ENCODE measurements at places on chromosomes 2 and 18.

- DNase-seq: no peak
Measured at GRCh38 chr2:240519396-240520129, 38.2 kb downstream of the ANKMY1 start.

DNA sequence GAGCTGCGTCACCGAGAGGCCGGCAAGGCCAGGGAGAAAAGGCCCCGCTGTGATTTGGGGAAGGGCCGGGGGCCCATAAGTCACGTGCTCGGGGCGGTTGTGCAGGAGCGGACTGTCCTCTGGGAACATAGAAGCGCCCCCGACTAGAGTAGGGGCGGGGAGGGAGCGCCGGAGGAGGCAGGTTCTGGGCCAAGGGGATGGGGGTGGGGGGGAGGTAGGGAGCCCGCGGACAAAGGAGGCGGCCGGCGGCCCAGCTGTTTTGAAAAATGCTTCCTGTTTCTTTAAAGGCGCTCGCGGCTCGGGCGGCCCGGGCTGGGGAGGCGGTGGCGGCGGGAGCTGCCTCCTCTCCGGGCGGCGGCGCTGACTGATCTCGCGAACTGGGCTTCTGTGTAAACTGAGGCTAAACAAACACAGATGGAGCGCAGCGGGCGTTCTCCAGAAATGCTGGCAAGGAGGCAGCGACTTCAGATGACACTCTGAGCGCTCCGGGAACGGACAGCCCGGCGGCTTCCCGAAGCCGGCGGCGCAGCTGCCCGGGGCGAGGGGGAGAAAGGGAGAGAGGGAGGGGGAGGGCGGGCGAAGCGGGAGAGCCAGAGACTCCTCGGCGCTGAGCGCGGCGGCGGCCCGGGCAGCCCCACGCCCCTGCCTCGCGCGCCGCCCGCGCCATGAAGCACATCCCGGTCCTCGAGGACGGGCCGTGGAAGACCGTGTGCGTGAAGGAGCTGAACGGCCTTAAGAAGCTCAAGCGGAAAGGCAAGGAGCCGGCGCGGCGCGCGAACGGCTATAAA is at the start of gene ATOH8:
TSS of gene ATOH8 (plus strand) at position 467 of the 788 bp plus-strand sequence. CDS start at position 666, 199 bp downstream.
- no peak for DNase-seq

DNA sequence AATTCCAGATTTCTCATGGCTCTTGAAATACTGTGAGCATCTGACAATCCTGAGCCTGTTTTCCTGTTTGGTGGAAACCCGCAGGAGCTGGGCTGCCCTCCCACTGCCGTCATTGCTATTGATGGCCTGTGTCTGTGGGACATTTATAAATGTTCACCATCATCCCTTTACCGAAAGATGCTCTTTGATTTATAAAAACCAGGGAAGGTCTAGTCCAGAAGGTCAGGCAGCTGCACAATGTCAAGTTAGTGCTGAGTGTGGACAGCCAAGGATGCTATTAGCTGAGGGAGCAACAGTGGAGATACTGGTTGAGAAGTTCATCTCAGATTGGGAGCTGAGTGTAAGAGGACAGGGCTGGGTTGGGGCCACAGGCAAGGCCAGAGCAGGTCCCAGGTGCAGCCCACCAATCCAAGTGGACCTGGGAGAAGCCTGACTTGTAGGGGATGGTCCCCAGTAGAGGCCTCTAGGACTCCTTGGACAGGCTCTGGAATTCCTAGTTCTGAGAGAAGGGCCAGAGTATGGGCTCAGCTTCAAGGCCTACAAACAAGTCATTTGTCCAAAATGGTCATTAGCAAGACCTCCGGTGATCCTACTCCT is 55.1 kb downstream of the COPS8 start:
- no peak for DNase-seq

GRCh38 chr2:142843731-142844130 is 33.7 kb upstream of the KYNU start:
- DNase-seq: no peak

DNA sequence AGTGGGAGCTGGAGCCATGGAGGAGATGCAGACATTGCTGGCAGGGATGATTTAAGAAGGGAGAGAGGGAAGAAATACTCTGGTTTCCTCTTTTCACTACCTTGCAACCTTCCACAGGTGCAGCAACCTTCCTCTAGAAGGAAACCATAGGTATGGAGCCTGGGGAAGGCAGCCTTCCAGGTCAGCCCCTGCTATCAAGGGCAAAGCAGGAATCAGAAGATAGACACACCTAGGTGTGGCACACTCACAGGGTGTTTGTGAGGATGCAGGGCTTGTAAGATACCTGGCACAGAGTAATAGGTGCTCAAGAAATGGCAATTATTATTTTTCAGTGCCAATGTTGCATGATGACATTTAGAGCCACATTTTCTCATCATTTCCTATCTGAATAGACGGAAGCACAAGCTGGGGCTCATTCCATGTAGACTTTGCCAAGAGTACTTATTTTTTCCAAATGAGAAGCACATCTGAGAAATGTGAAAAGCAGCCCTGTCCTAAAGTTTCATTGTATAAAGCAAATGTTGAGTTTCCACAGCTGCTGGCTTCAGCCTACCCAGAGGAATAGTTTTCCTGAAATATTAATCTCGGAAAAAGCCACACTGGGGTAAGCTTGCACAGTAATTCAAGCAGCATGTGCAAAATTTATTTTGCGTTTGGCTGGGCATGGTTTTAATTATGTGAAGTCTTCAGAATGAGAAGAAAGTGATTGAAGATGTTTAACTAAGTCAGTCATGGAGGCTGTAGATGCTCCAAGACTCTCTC is 20.6 kb downstream of the EVA1A start:
- DNase-seq: peak; percentile 57

DNA sequence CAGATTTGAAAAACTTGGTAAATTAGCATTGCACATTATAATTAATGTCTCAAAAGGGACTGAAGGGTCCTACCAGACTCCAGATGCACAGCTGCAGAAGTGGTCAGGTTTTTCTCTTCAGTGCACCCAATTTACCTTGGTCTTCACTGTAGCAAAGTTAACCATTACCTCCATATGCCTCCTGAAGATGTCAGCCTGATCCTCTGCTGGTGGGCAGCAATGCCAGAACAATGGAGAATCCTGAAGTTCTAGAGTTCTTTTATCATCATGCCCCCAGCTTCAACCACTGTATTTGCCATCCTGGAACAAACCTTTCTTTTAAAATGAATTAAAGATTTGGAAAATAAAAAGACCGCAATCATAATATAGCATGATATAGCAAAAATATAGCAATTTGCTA is 1774.8 kb upstream of the CELF4 start:
- DNase-seq: no peak

- DNase-seq: no peak
Measured at GRCh38 chr2:233513953-233514655, 52.5 kb downstream of the USP40 start.

DNA sequence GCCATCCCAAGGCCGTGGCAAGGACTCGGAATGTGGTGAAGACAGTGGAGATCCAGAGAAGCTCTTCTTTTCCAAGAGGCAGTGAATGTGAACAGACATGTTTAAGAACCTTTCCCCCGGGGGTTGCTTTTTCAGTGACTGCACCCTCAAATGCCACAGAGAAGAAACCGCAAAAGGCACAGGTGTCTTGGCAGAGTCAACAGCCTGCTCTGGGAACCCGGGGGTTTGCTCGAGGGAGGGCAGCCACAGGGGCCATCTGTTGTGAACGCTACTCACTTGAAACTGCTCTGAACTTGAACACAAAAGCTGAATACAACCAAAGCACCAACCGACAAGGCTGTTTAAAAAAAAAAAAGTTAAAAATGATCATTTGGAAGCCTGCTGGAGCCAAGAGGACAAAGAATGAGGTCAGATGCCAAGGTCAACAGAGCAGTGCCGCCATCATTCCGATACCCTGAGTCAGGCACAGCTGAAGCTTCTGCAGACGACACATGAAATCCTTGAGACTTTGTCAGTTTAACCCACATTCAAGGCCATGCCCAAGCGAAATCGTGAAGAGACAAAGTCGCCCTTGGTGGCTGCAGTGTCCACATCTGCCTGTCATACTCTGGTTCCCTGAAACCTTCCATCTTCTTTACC is 47.4 kb downstream of the PSMG2 start:
- DNase-seq: no peak

DNA sequence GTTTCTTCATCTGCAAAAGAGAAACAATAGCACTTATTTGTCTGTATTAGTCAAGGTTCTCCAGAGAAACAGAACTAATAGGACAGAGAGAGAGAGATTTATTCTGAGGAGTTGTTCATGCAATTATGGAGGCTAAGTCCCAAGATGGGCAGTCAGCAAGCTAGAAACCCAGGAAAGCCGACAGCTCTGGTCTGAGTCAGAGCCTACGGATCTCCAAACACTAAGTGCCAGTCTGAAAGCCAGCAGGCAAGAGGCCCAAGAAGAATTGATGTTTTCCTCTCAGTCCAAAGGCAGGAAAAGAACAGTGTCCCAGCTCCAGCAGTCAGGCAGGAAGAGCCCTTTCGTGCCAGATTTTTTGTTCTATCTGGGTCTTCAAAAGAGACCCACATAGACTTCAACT is 36.5 kb upstream of the SLC66A3 start:
- no peak for DNase-seq

DNA sequence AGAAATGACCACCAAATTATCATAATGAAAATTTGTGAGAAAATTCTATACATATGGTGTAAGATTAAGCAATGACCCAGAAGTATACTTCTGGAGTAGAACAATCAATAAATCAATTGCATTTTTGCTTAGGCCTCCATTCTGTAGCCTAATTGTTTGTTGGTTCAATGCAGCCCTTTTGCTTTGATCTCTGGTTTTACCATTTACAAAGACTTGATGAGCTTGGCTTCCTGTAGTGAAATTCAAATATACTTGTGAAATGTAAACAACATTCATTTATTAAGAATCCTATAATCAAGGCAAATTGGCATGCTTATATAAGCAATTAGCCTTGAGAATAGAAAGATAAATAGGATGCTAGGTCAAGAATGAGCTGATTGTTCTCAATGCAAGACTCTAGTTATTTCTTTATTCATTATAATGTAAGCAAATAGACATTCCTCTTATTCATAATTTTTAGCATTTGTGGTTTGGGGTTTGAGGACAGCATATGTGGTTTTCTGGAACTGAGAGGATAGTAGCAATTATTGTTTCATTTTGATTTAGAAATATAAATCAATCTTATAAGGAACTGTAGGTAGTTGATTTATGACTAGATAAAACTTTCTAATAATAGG is 9.7 kb downstream of the FMNL2 start:
- no peak for DNase-seq

DNA sequence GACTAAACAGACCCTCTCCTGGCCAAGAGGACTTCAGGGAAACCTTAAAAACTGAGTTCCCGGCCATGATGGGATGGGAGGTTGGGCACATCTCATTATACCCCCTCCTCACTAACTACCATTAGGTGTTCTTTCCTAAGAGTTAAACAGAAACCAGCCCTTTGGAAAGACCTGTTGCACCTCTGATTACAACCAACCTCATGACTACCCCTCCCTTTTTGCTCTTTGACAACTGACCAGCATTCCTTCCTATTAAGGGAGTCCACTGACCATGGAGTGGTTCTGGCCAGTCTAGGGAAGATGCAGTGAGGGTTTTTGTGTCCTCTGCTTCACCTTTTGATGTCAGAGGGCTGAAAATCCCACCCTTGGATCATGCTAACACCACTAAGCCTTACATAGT is 44.5 kb upstream of the FRZB start:
- no peak for DNase-seq

DNA sequence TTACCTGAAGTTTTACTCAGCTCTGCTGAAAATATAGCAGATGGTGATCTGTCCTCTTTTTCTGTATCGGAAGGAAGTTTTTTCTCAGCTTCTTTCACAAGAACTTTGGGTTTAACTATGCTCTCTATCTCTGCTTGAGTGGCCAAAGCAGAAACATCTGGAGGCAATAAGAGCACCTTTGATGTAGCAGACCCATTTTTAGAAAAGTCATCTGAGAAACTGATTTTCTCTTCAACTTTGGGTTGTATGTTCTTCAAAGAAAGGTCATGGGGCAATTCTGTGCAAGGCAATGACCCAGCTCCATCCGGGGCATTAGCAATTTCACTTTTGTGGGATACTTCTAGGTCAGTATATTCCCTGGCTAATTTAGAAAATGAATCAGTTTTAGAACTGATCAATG is 25.2 kb downstream of the RTN4 start:
- DNase-seq: no peak

GRCh38 chr2:237503201-237503600 is 16.1 kb downstream of the MLPH start:
- DNase-seq: no peak

- no peak for DNase-seq
Measured at GRCh38 chr2:27754138-27754588, 17.4 kb upstream of the MRPL33 start.

DNA sequence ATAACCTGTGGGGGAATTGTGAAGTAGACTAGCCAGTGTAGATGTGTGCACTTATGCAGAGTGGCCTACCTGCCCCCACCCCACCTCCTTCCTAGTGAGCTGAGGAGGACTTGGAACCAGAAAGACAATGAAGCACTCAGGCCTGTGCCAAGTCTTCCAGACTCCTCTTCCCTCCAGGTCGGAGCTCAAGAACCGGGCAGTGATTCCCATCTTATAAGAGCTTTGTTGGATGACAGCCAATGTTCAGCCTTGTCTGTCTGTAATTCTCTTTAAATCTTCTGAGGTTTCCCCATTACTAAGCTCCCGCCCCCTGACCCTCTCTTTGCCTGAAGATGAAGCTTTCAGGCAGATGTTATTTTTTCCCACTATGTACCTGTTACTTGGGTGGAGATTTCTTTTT is 121.0 kb downstream of the SMAD2 start:
- DNase-seq: no peak

DNA sequence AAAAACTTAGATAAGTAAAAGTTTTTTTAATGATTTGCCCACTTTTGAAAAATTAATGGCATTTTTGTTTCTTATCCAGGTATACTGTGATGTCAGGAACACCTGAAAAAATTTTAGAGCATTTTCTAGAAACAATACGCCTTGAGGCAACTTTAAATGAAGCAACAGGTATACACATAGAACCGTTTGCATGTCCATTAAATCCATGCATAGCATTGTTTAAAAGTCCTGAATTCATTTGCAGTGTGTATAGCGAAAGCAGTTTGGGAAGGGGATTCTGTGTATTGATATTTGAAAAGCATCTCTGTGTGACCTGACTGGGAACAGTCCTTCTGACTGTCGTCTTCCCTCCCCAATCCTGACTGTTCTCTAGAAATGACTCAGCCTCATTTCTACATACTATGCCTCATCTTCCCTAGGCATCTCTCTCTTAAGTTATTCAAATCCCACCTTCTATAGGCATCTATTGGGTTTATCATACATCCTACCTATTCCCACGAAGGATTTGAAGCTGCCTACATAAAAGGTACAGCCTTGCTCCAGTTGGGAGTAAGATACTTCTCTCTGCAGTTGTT is 79.2 kb upstream of the MAP3K20 start:
- no peak for DNase-seq
